Stimulated activated naive CD4-positive, alpha-beta T cell (primary cell): ENCODE measurements at places on chromosomes 2 and 18.

DNA sequence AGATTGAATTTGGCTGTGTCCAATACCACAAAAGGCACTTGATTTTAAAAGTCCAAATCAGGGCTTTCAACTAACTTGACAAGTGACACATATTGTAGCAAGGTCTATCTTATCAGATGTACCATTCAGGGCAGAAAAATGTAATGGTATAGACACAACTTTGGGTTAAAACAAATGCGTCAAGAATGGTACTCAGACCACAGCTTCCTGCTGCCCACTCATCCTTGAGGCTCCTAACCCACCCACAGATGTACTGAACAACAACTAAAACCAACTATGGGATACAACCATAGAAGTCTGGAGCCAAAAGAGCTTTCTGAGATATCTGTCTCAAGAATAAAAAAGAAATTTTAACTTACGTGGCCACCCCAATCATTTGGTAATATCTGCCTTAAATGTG lies 105.2 kb downstream of the RBM43 start:
- DNase-seq: no peak

DNA sequence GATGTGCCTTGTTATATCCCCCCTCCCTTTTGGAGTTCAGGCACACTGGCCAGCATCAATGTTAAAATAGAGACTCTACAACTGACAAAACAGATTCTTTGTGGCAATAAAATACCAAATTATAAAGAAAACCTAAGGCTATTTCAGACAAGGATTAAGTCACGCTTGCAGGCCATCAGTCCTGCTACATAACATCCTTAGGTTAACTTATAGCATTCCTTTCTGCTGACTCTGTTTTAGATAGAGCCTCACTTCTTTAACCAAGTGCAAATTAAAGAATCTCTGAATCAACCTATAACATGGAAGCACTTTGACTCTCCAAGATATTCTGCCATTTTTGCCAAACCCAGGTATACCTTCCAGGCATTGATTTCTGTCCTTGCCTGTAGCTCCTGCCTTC lies 784.6 kb downstream of the RNF144A start:
- DNase-seq: no peak

DNA sequence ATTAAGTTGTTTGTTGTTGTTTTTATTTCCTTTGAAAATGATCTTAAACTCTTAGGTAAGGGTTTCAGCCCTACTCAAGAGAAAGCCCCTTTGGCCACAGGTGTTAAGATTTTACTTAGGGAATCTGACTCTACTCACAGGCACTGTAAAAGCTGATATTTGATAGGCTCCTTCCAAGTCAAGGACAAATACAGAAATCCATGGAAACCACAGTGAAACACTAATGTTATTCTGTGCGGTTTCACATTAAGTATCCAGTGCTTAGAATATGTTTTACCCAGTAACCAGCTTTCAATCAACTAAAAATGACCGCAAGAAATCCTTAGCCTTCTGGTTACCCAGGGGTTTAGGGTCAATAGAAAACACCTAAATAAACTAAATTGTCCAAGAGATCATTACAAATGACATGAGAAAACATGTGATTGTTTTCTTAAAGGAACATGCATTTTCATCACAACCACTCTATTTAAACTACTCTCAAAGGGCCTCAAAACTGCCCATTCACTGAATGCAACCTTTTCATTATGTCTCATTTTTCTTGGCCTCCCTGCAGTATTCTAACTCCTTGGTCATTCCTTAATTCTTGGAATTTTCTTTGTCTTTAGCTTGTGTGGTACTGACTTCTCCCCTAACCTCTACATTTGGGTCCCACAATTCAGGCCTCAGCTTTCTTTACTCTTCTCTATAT lies 56.0 kb downstream of the CDH2 start:
- no peak for DNase-seq

DNA sequence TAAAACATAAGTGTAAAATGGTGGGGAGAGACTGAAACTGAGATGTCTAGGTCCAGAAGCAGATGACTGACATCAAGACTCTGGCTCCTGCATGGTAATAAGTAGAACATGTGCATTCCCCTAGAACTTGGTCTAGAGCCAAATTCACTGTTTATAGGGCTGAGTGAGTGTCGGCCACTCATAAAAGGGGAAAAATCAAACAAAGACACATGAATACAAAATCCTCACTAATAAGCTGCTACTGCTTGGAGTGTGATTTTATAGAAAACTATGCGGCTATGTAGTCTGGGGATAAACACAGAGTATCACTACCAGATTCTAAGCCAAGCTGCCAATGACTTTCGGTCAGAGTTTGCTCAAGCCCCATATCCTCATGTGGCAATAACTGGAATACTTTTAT lies 1080.8 kb upstream of the DDX18 start:
- DNase-seq: no peak

- DNase-seq: no peak
These were observed 8.0 kb downstream of the PCARE start for GRCh38 chr2:29066271-29066860.

DNA sequence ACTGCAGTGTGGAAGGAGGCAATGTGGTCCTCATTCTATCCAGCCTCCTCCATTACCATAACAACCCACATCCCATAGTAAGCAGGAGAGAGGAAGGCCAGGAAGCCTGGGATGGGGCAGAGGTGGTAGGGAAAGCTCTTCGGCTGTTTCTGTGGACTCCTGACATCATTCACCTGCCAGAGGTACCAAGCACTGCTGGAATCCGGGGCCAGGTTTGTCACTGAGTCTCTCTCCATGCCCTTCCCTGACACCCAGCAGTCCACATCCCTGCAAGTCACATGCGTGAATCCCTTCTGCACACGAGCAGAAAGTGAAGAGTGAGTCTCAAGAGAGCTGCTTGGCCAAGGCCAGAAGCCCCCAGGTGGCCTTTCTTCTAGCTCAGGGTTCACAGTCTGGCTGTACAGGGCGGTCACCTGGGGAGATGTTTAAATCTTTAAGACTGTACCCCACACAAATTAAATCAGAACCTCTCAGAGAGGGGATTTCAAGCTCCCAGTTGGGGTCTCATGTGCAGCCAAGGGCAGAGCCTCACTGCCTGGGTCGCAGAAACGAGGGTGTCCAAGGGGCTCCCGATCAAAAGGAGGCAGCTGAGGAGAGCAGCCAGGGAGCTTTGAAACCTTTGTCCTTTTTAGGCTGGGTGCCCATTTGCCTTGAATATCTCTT lies 94.2 kb downstream of the ARMC9 start:
- no peak for DNase-seq

DNA sequence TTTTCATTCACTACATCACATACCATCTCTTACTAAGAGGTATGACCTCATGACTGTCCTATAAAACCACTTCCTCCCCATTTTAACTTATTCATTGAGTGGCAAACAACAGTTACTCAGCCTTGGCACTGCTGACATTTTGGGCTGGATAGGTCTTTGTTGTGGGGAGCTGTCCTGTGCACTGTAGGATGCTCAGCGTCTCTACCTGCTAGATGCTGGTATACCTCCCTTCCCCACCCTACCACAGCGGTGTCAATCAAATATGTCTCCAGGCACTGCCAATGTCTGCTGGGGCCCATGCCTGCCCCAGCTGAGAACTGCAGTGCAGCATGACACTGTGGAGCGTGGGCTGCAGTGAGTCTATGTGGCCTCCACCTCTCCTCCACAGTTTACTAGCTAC lies 76.3 kb upstream of the MGAT4A start:
- peak; percentile 19 for DNase-seq

GRCh38 chr2:33242845-33243244 lies 233.6 kb upstream of the RASGRP3 start:
- no peak for DNase-seq

- no peak for DNase-seq
These were observed 271.5 kb downstream of the HRH4 start for GRCh38 chr18:24731981-24732380.

GRCh38 chr2:135913727-135914365 lies 37.6 kb upstream of the MCM6 start:
- DNase-seq: no peak

DNA sequence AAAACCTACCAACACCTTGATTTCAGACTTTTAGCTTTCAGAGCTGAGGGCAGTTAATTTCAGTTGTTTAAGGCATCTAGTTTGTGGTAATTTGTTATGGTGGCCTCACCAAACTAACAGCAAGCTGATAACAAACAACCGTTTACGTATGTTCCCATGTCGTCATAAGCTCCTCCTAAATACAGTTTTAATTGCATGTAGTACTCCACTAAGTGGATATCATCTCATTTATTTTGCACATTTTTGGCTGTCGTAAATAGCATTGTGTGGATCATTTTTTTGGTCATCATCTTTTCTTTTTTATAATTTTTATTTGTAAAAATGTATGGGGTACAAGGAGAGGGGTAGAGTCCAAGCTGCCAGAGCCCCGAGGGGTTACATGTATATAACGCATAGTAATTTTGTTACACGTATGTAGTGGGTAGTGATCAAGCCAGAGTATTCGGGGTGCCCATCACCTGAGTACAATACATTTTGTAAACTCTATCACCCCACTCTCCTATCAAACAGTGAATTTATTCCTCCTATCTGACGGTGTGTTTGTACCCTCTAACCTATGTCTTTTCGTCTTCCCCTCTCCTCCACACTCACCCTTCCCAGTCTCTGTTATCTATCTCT lies 89.2 kb upstream of the MYCN start:
- DNase-seq: no peak

DNA sequence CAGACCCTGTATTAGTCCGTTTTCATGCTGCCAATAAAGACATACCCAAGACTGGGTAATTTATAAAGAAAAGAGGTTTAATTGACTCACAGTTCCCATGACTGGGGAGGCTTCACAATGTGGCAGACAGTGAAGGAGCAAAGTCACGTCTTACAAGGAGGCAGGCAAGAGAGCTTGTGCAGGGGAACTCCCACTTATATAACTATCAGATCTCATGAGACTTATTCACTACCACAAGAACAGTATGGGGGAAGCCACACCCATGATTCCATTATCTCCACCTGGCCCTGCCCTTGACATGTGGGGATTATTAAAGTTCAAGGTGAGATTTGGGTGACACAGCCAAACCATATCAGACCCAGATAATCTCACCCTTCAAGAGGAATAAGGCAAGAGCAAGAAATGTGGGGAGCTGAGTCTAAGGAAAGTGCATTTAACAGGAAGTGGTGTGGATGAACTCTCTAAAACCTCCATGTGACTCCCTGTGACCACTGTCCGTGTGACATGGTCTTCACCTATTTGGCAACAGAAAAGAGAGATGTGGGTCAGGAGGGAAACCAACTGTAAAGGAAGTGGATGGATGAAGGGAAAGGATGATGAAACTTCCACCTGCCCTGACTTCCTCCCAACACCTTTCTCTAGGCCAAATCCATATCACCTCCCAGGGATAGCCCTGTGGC lies 110.6 kb downstream of the ATL2 start:
- DNase-seq: no peak

DNA sequence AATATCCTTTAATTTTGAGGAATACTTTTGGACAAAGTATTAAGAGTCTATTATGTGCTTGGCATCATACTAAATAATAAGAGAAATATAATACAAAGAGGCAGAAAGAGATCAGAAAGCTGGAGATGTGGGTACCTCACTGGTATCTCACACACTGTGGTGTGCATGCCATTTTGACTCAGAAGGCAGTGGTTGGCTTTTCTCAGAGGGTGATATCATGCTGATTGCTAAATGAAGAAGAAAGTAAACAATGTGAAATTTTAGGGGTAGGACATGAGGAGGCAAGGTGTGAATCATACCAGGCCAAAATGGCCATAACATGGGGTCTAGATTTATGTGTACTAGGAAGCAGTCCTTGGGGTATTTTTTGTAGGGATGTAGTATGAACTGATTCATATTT lies 16.6 kb upstream of the SPOPL start:
- no peak for DNase-seq

GRCh38 chr2:202035941-202036372 lies 2.3 kb downstream of the FZD7 start:
- DNase-seq: no peak

- peak; percentile 56 for DNase-seq
These were observed 1.4 kb downstream of the MBD2 start for GRCh38 chr18:54222922-54223567.

GRCh38 chr2:242054406-242054805 lies 184.9 kb downstream of the RTP5 start:
- DNase-seq: no peak

DNA sequence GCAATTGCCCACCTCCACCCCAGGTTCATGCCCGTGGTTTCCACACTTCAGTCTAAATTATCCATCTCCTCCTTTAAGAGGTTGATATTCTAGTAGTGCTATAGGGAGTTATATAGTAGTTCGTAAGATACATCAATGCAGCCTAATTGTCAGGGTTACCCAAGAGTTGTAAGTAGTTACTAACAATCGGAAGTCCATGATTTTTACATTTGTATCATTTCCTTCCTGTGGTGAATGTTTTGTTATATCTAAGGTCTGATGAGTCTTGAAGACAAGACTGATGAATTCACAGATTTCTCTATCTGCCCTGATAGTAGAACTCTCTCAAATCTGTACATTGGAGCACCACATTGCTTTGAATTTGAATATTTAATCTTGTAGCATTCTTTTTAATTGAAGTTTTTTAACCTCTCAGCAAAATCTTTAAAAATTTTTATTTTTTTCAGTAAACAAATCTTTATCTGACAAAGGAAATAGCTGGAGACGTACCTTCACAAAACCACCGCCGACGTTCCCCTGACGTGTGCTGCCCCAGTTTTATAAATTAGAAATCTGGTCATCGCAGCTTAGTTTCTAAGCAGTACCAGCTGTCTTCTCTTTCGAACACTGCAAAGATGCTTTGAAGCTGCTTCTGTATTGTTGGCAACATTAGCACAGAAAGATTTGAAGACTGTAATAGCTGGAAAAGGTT lies 264.5 kb downstream of the SOCS6 start:
- peak; percentile 50 for DNase-seq

GRCh38 chr2:12317814-12318426 lies 398.8 kb upstream of the TRIB2 start:
- no peak for DNase-seq

DNA sequence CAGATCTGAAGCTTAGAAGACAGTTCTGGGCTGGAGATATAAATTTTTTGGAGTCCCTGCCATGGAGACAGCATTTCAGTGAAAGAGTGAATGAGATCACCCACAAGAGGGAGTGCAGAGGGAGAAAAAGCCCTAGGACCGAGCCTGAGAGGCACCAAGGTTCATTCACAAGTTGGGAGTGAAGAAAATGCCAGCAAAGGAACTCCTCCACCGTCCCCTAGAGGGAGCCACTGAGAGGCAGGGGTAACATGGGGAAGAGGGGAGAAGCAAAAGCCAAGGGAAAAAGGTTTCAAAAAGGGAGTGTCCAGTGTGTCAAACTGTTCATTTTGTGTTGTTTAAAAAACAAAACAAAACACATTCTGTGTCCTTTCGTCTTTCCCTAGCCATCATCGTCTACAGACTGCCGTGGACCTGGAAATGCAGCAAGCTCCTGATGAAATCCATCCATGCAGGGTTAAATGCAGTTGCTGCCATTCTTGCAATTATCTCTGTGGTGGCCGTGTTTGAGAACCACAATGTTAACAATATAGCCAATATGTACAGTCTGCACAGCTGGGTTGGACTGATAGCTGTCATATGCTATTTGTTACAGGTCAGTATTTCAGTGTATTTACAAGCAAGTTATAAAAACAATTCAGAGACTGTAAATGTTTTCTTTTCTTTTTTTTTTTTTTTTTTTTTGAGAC lies 19.1 kb downstream of the CYBRD1 start:
- no peak for DNase-seq
